ENCODE measurements at places on chromosomes 1 and 21.

- no peak for DNase-seq
Observed at GRCh38 chr1:94463056-94463764, 45.0 kb downstream of the ABCD3 start.

- DNase-seq: no peak
Observed at GRCh38 chr1:177044390-177044789, 120.1 kb downstream of the ASTN1 start.

DNA sequence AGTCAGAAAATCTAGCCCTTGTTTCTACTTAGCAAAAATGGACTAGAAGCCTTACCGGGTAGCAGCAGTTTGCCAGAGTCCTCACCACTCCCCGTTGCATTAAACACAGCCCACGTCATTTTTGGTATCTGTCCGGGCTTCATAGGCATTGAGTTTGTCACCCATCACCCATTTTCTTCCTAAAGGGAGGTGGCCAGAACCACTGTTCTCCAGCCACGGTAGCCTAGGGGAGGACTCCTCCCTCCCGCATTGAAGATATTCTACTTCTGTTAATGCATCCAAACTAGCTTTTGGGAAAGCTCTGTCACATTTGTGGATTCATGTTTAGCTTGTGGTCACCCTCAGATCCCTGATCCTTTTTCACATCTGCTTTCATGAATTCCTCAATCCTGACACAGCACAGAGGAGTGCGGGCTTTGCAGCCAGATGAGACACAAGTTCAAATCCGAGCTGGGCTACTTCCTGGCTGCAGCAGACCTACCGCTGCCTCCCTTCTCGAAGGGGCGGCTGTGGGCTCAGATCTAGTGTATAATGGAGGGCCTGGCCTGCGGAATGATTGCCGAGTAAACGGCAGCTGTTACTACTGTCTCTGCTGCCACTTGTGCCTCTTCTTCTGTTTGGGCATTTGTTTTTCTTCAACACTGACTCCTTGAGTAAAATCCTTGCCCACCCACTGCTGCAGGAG is 63.2 kb upstream of the EFHD2 start:
- DNase-seq: no peak

DNA sequence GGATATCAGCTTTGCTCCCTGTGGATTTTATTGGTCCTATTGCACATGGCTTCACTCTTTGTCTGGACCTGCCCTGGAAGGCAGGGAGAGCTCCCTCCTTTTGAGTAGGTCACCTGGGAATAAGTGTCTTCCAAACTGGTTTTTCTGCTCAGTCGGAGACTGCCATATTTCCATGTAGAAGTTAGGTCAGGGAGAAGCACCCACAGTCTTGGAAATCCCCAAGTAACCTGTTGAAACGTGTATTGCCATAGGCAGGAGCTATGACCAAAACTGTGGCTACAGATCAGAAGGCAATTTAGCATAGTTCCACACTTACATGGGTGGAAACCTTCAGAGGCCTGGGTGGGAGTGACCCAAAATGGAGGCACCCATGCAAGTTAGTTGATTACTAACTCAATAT is 3.5 kb upstream of the GNG12 start:
- DNase-seq: no peak

DNA sequence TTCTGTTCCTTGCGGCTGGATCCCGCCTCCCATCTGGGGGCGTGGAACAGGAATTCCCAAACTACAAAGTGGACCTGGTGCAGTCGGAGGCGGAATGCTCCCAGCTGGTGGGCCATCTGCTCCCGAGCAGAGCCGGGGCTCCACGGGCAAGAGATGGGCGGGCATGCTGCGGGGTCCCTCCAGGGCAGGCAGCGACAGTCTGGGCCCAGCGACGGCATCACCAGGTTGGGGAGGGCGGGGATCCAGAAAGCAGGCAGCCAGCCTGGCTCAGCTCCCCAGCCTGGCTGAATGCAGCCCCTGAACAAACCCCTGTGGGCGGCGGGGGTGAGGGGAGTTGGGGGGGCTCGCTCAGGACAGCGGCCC is 3.6 kb downstream of the MEGF6 start:
- no peak for DNase-seq

GRCh38 chr1:228018961-228019721 is 12.3 kb downstream of the WNT3A start:
- no peak for DNase-seq

DNA sequence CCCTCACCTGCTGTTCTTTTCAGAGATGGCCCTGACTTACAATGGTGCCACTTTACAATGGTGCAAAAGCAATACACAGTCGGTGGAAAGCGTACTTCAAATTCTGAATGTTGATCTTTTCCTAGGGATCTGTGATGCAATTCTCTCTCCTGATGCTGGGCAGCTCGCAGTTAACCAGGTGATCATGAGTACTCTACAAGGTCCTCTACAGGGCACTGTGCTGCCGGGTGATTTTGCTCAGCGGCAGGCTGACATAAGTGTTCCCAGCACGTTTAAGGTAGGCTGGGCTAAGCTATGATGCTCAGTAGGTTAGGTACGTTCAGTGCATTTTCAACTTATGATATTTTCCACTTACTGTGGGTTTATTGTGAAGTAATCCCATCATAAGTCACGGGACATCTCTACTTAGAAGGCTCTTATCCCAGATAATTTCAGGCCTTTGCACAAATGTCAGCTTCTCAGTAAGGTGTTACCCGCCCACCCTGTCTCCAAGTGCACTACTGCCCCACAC is 126.5 kb downstream of the KCNN3 start:
- DNase-seq: no peak

GRCh38 chr1:229539863-229540506 is 18.5 kb downstream of the ABCB10 start:
- no peak for DNase-seq

- DNase-seq: no peak
Observed at GRCh38 chr1:22039594-22040285, 12.8 kb upstream of the CDC42 start.

Measured in cerebellar nuclear complex (tissue), 1 donor.